ENCODE measurements at places on chromosomes 12 and 14.

DNA sequence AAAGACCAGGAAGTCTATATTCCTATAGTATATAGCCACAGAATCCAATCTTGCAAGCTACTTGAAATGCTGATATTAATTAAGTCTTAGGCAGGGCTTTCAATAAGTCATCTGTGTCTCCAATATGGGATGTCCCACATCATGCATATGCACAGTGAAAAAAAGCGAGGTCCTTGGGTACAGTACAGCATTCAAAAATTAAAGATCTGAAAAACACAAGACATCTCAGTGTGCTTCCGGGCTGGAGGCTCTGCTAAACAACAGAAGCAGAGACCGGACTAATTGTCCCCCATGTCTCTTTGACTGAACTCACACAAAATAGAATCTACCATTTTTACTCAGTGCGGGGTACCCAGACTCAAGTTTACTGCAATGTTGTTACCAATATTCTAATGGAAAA, 156.0 kb downstream of the DAD1 start:
- DNase-seq: no peak

DNA sequence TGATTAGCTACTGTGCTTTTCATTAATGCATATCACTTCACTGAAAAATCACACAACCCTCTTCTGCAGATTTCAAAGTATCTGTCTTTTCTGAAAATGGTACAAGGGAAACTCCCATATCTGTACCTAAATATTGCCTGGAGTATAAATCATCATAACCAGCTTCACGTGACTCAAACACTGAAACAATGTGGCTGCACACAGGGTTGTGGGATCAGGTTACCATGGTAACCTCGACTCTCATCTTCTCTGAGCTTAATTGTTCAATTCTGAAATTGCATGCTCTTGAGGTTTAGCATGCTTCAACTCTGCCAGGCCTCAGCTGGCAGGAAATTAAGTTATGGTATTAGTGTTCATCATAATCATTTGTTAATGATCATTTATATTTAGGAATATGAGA, 77.5 kb upstream of the CPSF6 start:
- no peak for DNase-seq

GRCh38 chr12:10073261-10073660, 25.5 kb downstream of the CLEC1A start:
- no peak for DNase-seq

GRCh38 chr12:26496170-26496569, 300.8 kb downstream of the SSPN start:
- DNase-seq: no peak

GRCh38 chr14:99689266-99690236, 5.5 kb downstream of the CYP46A1 start:
- DNase-seq: no peak

DNA sequence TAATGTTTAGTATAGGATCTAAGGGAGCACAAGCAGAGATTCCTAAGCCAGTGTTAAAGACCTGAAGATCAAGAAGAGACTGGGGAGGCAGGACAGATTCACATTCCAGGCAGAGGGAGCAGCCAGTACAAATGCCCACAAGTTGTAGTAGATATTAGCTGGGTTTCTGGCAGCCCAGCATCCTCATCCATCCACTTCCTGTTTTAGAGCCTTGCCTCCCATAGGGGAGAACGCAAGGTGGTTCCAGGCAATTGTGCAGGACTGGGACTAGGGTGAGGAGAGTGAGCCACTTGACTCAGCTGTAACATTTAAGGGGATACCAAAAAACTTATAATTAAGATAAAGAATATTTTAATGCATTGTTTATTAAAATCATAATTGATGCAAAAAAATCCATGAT, 71.3 kb upstream of the PSMA6 start:
- DNase-seq: no peak

- DNase-seq: no peak
Measured at GRCh38 chr12:109920261-109920780, 20.2 kb downstream of the TCHP start.

- DNase-seq: no peak
Measured at GRCh38 chr12:26632756-26633155, 200.2 kb downstream of the ITPR2 start.

DNA sequence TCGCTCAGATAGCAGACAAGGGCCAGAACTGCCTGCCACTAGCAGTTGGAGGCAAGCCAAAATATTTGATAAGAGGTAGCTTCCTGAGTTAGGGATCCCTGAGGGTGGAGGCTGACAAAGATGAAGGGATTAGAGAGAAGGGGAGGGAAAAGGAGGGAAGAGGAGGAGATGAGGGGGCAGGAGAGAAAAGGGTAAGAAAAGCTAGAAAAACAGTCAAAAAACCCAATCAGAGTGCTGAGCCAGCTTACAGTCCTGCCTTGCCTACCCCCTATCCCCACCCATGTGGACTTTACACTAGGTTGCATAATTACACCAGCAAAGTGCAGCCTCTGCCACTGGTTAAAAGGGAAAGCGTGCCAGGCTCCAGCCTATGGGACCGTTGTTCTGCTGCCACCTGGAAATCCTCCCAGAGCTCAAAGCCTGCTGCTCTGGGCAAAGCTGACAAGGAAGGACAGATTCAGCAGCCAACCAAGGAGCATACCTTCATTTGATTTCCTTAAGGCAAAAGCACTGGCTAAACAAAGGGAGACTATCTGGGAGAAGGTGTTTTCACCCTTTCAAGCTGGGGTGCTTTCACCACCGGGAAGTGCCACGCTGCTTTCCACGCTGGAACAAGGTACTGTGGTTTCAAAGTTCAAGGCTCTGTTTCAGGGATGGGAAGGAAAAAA, 3.8 kb upstream of the NUMB start:
- peak; percentile 12 for DNase-seq

DNA sequence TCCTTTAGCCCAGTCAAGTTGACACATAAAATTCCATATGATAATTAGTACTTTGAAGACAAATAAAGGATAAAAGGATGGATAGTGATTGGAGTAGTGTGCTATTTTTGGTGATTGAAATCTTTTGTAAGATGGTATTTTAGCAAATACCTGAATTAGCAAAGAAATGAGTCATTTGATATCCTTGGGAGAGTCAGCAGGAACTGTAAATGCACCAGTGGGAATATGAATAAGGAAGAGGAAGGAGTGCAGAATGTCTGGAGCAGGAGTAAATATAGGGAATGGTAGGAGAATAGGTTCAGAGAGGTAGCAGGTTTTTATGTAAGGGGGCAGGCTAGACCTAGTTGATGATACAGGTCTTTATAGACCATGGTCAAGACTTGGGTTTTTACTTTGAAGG, 75.0 kb downstream of the TRMT5 start:
- DNase-seq: no peak

DNA sequence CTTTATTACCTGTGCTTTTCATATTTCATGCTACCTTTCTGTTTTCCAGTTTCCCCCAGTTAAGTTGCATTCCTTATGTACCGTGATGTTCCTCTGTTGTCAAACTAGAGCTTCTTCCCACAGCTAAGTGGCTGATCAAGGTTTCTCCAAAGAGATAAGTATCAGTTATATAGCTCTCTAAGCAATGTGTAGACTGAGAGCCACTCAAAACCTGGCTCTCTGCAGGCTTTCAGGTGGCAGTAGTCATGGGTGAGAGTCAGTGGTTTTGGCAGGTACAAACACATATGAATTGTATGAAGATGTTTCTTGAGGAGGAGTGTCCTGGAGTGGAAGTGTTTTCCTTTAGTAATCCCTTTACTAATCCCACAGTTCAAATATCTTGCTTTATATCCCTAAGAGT, 28.4 kb downstream of the TXNRD1 start:
- no peak for DNase-seq

DNA sequence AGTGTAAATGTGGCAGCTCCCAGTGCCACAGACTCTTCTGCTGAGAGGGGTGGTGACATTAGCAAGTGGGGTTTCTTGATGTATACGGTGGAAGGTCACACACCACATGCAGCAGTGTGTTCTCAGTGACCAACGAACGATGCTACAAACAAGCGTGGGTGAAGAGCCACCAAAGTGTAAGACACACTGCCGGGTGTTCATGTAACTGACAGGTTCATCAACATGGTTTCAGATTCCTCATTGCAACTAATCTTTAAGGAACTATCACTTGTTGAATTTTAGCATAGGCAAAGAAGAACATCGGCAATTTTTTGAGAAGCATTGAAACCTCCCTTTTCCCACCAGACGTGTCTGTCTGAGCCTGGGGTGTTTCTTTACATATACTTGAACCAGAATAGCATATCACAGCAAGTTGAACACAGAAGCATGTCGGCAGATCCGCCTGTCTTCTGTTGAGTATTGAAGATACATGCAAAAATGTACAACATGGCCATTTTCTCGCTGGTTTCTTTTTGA, 58.8 kb downstream of the PPP2R5C start:
- no peak for DNase-seq

DNA sequence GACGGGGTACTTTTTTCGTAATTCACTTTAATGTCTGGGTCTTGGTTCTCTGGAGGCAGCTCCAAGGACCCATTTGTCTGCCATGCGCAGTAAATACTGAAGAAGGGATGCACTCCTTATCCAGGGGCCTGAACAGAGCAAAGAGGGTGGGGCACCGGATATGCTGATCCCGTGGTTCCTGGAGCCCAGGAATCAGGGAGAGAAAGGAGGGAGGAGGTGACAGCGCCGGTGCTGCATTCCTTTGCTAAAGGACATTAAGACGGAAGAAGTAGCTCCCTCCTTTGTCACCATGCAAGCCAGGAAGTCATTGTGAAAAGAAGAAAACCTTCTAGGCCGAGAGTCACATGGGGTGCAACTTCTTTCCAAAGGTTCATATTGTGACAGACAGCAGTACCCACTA, 1057.7 kb downstream of the VRK1 start:
- DNase-seq: no peak

DNA sequence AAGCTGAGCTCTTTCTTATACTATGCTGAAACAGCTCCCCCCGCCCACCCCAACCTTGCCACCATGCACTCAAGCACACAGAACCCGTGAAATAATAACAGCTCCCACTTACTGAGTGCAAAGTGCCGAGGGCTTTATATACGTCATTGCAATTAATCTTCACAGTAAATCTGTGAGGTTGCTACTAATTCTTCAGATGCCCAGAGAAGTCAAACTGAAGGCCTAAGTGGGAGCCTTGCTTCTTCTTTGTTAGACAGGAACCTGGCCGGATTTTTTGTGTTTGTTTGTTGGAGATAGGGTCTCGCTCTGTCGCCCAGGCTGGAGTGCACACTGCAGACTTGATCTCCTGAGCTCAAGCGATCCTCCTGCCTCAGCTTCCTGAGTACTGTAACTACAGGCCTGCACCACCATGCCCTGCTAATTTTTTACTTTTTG, 34.0 kb downstream of the VCPKMT start:
- no peak for DNase-seq

GRCh38 chr12:32983968-32984367, 87.4 kb upstream of the PKP2 start:
- no peak for DNase-seq

DNA sequence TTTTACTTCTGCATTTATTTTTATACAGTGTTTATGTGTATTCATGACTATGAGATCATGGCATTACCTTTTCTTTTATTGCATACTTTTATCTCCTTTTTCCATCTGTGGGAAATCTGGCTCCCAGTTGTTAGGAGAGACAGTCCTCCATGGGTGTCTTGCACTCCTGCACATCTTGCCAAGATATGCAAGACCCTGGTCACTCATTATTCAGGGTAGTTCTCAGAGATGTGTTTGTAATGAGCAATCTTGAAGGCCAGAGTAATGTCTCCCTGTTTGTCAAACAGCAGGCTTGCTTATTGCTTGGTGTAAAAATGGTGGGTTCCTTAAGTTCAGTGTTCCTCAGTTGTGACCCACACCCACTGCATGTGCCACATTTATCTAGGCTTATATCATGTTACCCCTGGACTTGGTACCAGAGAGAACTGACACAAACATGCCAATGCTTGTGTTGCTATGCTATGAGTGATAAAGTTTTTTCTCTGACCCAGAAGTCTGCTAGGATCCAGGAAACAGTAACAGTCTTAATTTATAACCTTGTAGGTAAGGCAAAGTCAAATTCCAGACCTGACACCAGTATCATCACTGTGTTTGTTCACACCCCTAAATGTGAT, 36.8 kb downstream of the PPHLN1 start:
- DNase-seq: no peak

GRCh38 chr12:30197392-30198057, 413.8 kb upstream of the TMTC1 start:
- no peak for DNase-seq

GRCh38 chr14:91021115-91021514, 39.3 kb downstream of the RPS6KA5 start:
- no peak for DNase-seq

- no peak for DNase-seq
Measured at GRCh38 chr12:69392179-69392928, 32.8 kb downstream of the YEATS4 start.

GRCh38 chr12:90024262-90024661, 315.6 kb upstream of the ATP2B1 start:
- DNase-seq: no peak

- DNase-seq: no peak
Measured at GRCh38 chr12:80064269-80064668, 35.1 kb upstream of the OTOGL start.

GRCh38 chr14:50773632-50774541, 57.1 kb downstream of the NIN start:
- DNase-seq: no peak

DNA sequence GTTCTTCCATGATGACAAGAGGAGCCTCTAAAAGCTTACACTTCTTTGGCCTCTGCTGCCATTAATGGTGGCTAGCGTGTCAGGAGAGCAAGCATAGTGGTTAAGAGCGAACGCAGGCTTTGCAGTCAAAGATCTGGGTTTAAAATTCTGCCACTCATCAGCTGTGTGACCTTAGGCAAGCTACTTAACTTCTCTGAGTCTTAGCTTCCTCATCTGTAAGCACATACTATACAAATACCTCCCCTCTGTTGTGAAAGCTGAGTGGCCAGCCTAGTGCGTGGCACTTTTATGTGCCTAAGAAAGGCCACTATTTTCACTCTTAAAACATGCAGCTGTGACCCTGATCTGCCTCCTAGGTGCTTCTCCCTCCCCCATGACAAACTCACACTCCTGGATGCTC, 11.6 kb downstream of the APPL2 start:
- DNase-seq: no peak

- DNase-seq: no peak
Measured at GRCh38 chr12:112252184-112252583, 126.8 kb downstream of the TRAFD1 start.

DNA sequence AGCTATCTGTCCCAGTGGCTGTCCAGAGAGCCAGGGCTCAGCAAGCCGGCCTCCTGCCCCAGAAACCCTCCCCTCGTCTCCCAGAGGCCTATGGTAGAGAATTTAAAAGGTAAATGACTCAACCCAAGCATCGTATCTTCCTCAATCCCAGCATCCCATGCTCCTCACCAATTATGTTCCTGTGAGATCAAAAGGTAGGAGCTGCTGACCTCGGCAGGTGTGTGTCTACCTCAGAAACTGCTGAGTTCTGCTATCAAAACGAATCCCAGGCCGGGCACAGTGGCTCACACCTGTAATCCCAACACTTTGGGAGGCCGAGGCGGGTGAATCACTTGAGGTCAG, 49.3 kb downstream of the FOXN3 start:
- no peak for DNase-seq

Measured in hypothalamus (tissue), 51 donors.